ENCODE measurements at places on chromosomes 12 and 14.

DNA sequence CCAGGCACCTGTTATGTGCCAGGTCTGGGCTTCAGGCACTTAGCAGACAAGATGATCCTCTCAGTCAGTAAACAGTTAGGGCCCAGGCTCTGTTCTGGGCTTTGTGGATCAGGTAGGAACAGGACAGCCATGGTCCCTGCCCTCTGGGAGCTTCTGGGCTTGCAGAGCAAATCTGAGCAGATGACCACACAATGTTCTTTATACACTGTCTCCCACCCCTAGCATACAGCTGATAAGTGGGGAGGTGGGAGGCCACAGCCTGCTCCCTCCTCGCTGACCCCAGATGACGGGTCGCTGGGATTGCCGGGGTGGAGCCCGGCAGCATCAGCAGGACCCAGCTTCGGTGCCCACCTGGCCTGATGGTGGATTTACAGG lies 53.1 kb upstream of the RIN3 start:
- no peak for DNase-seq

DNA sequence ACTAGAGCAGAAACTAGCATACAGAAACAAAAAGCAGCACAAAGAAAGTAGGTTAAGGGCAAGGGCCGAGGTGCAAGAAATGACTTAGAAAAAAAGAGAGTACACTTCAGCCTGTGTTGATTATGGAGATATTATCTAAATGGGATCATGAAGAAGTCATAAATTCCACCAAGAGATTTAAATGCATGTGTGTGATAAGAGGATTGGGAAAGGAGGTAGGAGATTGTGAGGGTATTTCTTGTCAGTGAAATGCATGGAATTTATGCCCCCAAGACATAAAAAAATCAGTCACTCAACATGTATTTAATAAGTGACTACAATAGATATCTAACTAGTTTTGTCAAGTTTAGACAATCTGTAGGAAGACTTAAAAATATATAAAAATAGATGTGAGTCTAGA lies 976.2 kb upstream of the LRFN5 start:
- DNase-seq = no peak

- DNase-seq = no peak
Observed at GRCh38 chr14:65077318-65077717, 25.0 kb downstream of the MAX start.

DNA sequence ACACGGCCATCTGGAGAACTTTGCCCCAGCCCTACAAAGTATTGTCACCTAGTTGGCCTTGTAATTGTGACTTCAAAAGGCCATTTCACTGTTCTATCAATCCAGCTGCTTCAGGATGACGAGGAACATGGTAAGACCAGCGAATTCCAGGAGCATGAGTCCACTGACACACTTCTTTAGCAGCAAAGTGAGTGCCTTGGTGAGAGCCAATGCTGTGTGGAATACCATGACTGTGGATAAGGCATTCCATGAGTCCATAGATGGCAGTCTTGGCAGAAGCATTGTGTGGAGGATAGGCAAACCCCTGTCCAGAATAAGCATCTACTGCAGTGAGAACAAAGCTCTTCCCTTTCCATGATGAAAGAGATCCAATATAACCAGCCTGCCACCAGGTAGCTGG lies 1009.1 kb upstream of the USP15 start:
- no peak for DNase-seq

DNA sequence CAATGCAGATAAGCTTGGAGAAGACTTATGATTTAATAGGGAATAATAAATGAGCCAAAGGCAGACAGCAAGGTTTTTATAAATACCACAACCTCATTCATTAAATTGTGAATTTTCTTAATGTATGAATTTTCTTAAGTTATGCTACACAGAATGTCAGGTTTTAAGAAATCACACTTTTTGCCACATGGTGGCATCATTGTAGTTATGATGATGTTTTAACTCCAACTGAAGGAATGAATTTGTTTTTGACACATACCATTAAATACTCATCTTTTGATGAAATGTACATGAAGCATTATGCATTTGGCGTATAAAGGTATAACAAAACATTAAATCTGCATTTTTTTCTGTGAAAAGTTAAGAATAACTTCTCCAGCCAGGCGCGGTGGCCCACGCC lies 524.1 kb upstream of the FBXO33 start:
- no peak for DNase-seq

- no peak for DNase-seq
Observed at GRCh38 chr14:105026033-105026785, 5.3 kb upstream of the CDCA4 start.

DNA sequence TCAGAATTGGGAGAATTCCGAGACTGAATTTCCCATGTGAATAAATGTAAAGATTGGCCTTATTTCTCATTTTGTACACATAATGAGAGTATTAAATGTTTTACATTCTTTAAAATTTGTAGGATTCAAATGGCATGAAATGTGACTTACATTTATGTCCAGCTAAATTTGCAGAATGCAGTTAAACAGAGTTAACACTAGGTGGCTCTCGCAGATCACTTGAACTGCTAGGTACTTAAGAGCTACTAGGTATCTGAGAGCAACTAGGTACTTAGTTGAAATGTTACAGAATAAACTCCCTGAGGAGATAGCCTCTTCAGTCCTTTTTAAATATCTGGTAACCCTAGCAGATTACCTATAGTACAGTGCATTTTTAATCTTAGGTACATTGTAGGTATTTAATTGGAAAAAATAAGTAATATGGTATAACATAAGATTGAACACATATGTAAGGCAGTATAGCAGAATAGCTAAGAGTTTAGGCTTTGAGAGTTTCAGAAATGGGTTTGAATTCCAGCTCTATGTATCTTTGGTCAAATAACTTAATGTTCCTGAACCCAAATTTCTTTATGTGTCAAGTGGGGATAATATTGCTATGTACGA lies 73.8 kb downstream of the KIAA0586 start:
- DNase-seq = peak; percentile 6

DNA sequence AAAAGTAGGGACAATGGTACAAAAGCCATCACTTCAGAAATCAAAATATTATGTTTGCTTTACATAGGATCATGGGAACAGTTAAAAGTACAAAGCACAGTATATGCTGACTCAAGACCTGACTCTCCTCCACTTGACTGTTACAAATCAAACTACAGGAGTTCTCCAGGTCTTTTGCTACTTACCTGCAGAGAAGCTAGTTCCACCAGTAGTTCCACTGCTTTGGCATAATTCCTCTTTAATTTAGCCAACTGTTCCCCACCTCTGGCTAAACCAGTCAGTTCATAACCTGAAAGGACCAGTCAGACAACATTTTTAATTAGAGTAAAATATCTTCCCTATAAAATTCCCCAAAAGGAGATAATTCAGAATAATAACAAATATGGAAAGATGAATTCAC lies 14.0 kb downstream of the ATP6V1D start:
- no peak for DNase-seq

Measured in stimulated activated CD4-positive, alpha-beta T cell treated with anti-CD3 and anti-CD28 coated beads, Interleukin-4, amount 100 ng/mL, for 4 hours (primary cell).